Upper lobe of left lung (tissue), 6 donors: ENCODE measurements at places on chromosomes 16 and 17. TPM values are rescaled to one million over a fixed set of nuclear protein-coding genes. Genes with fewer than 3 reads are reported as not detected.
A peak's percentile ranks its signal among the peaks of the same experiment; 100 is the strongest.

DNA sequence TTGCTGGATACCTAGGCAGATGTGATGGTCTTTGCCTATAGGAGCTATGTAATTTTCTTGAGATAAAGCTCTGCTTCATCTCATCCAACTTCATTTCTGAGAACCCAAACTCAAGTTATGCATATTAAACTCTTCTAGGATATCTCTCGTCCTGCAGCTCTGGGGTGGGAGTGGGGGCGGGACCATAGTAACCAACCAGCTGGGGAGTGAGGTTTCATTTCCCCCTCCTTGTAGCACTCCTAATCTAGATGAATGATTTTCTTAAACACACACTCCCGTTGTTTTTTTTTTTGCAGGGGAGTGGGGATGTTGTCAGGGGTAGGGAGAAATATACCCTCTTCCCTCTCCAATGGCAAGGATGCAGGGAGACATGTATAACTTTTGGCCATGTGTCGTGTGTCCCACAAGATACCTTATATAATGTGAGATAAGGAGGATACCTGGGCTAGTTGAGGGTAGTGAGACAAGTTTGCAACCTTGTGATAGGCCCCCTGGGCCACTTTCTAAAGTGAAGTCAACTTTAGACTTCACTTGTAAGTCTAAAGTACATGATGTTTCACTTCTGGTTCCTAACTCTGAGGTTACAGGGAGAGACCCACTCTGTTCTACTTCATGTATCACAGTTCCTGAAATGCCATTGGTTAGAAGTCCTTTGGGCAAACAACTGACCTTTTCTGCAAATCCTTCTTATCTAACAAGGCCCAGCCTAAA, 10.5 kb upstream of the HEATR6 start:
- no peaks in the 10 kb centered on the region for H3K27me3 ChIP-seq
- no peak for DNase-seq
- H3K4me1 ChIP-seq, result peaks cover 20% of the 10 kb centered on the region
- no peak overlapping the region for H3K4me3 ChIP-seq

DNA sequence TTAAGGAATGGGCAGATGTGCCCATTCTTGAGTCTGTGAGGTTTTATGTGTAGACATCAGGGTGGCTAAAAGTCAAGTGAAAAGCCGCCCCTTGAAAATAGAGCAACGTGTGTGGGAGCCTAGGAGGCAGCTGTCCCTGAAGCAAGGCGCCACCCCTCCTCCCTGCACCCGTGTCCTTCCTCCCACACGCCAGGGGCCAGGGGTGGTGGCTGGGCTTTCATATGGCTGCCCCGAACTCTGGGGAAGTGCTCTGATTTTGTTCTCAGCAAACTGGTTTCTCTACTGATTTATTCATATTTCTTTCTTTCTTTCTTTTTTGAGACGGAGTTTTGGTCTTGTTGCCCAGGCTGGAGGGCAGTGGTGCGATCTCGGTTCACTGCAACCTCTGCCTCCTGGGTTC, 4.7 kb downstream of the ZNF750 start:
- H3K36me3 ChIP-seq, result peaks cover 25% of the 10 kb centered on the region
- H3K4me1 ChIP-seq, result peaks cover 13% of the 10 kb centered on the region
- H3K27me3 ChIP-seq, result no peaks in the 10 kb centered on the region

GRCh38 chr17:76106703-76107102, 3.1 kb upstream of the EXOC7 start:
- peaks cover under 1% of the 10 kb centered on the region for H3K36me3 ChIP-seq
- DNase-seq, result no peak
- no peak overlapping the region for H3K27ac ChIP-seq
- peaks cover 16% of the 10 kb centered on the region for H3K4me1 ChIP-seq

- H3K27ac ChIP-seq, result peak overlapping the region; percentile 32
- H3K4me3 ChIP-seq, result peak overlapping the region; percentile 51
- no peaks in the 10 kb centered on the region for H3K36me3 ChIP-seq
- DNase-seq, result no peak
- H3K27me3 ChIP-seq, result no peaks in the 10 kb centered on the region
Observed at GRCh38 chr17:39164675-39165143, 1.3 kb downstream of the ARL5C start.

GRCh38 chr16:1159325-1159972, 6.5 kb downstream of the CACNA1H start:
- H3K27ac ChIP-seq, result peak overlapping the region; percentile 2
- H3K4me3 ChIP-seq, result no peak overlapping the region
- DNase-seq, result peak; percentile 74
- H3K36me3 ChIP-seq, result no peaks in the 10 kb centered on the region
- H3K27me3 ChIP-seq, result peaks cover 19% of the 10 kb centered on the region

DNA sequence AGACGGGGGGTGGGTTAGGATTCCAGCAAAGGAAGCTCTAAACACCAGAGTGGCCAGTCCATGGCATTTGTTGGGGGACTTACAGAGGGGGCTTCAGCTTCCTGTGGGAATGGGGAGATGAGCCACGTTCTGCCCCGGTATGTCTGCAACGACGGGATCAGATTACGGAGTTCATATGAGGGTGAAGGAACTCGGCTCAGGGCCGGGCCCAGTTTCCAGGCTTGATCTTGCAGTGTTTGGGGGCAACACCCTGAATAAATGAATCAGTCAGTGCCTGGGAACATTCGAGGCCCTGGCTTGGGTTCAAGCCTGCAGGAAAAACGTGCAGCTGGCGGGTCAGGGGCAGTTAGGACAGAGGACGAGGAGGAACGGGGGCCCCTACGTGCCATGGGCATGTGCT, 54.0 kb downstream of the JPH3 start:
- no peak overlapping the region for H3K4me3 ChIP-seq
- H3K27ac ChIP-seq, result no peak overlapping the region
- H3K4me1 ChIP-seq, result no peaks in the 10 kb centered on the region
- H3K36me3 ChIP-seq, result no peaks in the 10 kb centered on the region

- H3K27me3 ChIP-seq, result no peaks in the 10 kb centered on the region
- H3K4me1 ChIP-seq, result no peaks in the 10 kb centered on the region
- peaks cover 29% of the 10 kb centered on the region for H3K36me3 ChIP-seq
- no peak for DNase-seq
- no peak overlapping the region for H3K4me3 ChIP-seq
Observed at GRCh38 chr17:39563476-39563875, 44.2 kb downstream of the NEUROD2 start.

- peak overlapping the region; percentile 71 for H3K4me3 ChIP-seq
- DNase-seq, result no peak
- H3K36me3 ChIP-seq, result no peaks in the 10 kb centered on the region
- no peaks in the 10 kb centered on the region for H3K27me3 ChIP-seq
Observed at GRCh38 chr17:83052241-83052564, 27.2 kb upstream of the METRNL start.

DNA sequence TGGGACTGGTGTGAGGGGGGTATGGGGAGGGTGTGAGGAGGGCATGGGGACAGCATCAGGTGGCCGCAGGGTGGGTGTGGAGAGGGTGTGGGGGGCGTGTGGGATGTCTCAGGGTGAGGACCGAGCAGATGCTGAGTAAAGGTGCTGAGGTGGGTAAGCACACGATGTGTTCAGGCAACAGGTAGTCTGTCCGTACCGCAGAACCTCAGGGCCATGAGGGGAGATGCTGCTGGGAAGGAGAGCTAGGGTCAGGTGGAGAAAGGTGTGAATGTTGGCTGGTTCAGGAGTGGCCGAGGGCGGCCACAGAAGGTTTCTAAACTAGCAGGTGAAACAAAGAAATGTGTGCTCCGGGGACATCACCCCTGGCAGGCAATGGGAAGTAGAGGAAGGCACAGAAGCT, 80.0 kb upstream of the CDH5 start:
- no peak overlapping the region for H3K27ac ChIP-seq
- H3K4me1 ChIP-seq, result no peaks in the 10 kb centered on the region
- H3K36me3 ChIP-seq, result no peaks in the 10 kb centered on the region
- H3K27me3 ChIP-seq, result no peaks in the 10 kb centered on the region
- H3K4me3 ChIP-seq, result no peak overlapping the region

DNA sequence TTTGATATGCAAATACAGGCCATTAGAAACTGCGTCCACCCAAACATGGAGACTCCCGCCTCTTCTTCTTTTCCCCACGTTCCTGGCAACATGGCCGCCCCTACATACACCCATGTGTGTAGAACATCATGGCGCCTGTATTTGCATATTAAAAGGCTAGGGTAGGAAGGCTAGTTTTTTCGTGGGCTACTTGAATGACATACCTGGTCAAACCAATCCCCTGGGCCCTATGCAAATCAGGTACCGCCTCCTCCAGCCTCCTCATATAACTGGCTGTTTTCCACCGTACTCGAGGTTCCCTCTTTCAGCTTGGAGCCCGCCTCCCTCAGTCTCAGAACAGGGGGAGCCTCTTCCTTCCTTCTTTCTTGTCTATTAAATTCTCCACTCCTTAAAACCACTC, 840 bp upstream of the CD300LB start:
- H3K27ac ChIP-seq, result peak overlapping the region; percentile 81
- H3K36me3 ChIP-seq, result no peaks in the 10 kb centered on the region
- H3K27me3 ChIP-seq, result no peaks in the 10 kb centered on the region
- peak overlapping the region; percentile 18 for H3K4me3 ChIP-seq

DNA sequence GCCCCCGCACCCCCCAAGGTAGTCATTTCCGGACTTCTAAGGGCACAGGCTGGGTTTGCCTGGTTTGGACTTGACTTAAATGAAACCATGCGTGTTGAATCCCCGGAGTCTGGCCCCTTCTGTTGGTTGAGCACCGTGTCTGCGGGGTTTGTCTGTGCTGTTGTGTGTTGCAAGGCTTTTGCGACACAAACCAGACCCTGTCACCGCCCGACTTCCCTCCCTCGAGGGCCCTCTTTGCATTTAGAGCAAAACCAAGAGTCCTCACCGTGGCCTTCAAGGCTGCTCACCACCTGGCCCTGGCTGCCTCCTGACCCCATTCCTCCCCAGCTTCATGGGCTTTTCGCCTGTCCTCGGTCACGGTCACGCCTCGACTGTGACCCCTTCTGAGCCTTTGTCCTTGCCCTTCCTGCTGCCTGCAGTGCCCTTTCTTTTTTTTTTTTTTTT, 7.4 kb downstream of the CRISPLD2 start:
- H3K27me3 ChIP-seq, result no peaks in the 10 kb centered on the region
- H3K4me1 ChIP-seq, result peaks cover 9% of the 10 kb centered on the region
- H3K4me3 ChIP-seq, result no peak overlapping the region
- H3K36me3 ChIP-seq, result no peaks in the 10 kb centered on the region
- H3K27ac ChIP-seq, result peak overlapping the region; percentile 86

DNA sequence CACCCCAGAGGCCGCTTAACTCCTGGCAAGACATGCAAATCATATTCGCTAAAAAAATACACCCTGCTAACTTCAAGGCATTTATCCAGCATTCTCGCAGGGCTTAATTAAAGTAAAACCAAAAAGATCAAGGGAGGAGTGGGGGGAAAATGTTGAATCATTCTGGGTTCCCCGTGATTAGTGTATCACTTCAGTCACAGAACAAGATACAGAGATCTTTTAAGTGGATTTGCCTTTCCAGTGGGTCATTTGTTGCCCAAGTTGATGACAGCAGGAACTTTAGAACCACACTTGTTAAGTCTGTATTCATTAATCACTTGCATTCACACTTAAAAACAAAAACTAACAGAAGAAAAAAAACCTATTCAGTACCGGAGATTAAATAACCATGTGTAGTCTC, 17.3 kb downstream of the CRYBA1 start:
- DNase-seq, result no peak
- no peaks in the 10 kb centered on the region for H3K4me1 ChIP-seq
- H3K27ac ChIP-seq, result no peak overlapping the region
- H3K36me3 ChIP-seq, result peaks cover 19% of the 10 kb centered on the region
- no peaks in the 10 kb centered on the region for H3K27me3 ChIP-seq

GRCh38 chr17:1907216-1907631, 77.4 kb downstream of the RPA1 start:
- no peak for DNase-seq
- H3K36me3 ChIP-seq, result no peaks in the 10 kb centered on the region
- H3K27me3 ChIP-seq, result peaks cover 32% of the 10 kb centered on the region
- peaks cover 11% of the 10 kb centered on the region for H3K4me1 ChIP-seq
- no peak overlapping the region for H3K27ac ChIP-seq
- H3K4me3 ChIP-seq, result no peak overlapping the region

GRCh38 chr17:46745376-46745775, 73.1 kb downstream of the WNT3 start:
- DNase-seq, result no peak
- H3K4me3 ChIP-seq, result no peak overlapping the region
- no peak overlapping the region for H3K27ac ChIP-seq
- H3K4me1 ChIP-seq, result no peaks in the 10 kb centered on the region
- no peaks in the 10 kb centered on the region for H3K36me3 ChIP-seq

DNA sequence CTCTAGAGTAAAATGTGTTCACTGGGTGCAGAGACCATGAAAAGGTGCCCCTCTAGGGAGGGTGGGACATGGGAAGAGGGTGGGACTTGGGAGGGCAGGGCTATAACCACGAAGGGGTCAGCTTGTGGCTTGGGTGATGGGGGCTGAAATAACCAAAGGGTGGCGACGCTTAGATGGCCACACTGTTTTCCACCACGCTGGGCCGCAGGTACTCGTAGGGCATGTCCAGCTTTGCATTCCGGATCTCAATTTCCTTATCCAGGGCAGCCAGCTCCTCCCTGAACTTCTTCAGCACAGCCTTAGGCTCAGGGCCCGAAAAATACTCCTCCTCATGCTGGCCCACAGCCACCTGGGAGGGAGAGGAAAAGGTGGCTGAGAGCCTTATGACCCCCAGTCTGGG, 10.0 kb downstream of the ALOX15 start:
- no peak overlapping the region for H3K4me3 ChIP-seq
- H3K27me3 ChIP-seq, result no peaks in the 10 kb centered on the region
- no peak overlapping the region for H3K27ac ChIP-seq
- H3K4me1 ChIP-seq, result no peaks in the 10 kb centered on the region
- DNase-seq, result no peak

DNA sequence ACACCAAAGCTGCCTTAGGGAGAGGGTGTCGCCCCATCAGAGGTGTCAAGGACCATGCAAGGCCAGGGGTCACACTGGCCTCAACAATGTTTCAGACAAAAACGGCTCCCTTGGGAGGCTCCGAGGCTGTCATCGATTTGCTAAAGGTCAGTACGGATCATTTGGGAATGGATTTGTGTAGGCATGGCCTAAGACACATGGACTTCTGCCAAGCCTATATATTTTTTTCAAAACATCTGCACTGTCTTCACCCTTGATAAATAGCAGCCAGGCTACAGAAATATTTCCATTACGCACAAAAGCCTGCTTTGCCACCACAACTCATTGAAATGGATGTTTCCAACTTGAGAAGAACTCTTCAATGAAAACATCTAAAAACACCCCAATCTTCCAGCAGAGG, 10.3 kb downstream of the CUEDC1 start:
- H3K4me1 ChIP-seq, result peaks cover 69% of the 10 kb centered on the region
- no peak overlapping the region for H3K4me3 ChIP-seq
- H3K27me3 ChIP-seq, result no peaks in the 10 kb centered on the region
- DNase-seq, result no peak
- no peaks in the 10 kb centered on the region for H3K36me3 ChIP-seq
- H3K27ac ChIP-seq, result no peak overlapping the region

GRCh38 chr17:14499976-14500375, 199.1 kb downstream of the HS3ST3B1 start:
- no peaks in the 10 kb centered on the region for H3K27me3 ChIP-seq
- no peak overlapping the region for H3K4me3 ChIP-seq
- H3K36me3 ChIP-seq, result no peaks in the 10 kb centered on the region
- H3K27ac ChIP-seq, result no peak overlapping the region

- no peaks in the 10 kb centered on the region for H3K4me1 ChIP-seq
- H3K27me3 ChIP-seq, result no peaks in the 10 kb centered on the region
- no peaks in the 10 kb centered on the region for H3K36me3 ChIP-seq
Observed at GRCh38 chr17:32596628-32597027, 109.8 kb downstream of the CDK5R1 start.

Gene PLEKHH3
- 31.2 TPM for total RNA-seq

Gene CCDC43
- total RNA-seq, result 16.7 TPM

Gene FBXO39
- not detected for total RNA-seq

Gene MGAT5B
- total RNA-seq, result 3.0 TPM

Gene SAP30BP
- 82.2 TPM for total RNA-seq

Gene CA7
- total RNA-seq, result not detected

Gene SLC5A11
- not detected for total RNA-seq

Gene SNX20
- 16.9 TPM for total RNA-seq

Gene FOXN1
- 0.54 TPM for total RNA-seq

Gene SLC12A3
- total RNA-seq, result not detected

Gene CDR2L
- 15.6 TPM for total RNA-seq
